Bronchial epithelial cell (primary cell): ENCODE measurements at places on chromosomes 3 and 15.
A peak's percentile ranks its signal among the peaks of the same experiment; 100 is the strongest.

- DNase-seq, result no peak
Measured at GRCh38 chr3:107222907-107223306, 154.3 kb upstream of the CCDC54 start.

- DNase-seq, result no peak
Measured at GRCh38 chr3:11206316-11206715, 52.0 kb downstream of the HRH1 start.

DNA sequence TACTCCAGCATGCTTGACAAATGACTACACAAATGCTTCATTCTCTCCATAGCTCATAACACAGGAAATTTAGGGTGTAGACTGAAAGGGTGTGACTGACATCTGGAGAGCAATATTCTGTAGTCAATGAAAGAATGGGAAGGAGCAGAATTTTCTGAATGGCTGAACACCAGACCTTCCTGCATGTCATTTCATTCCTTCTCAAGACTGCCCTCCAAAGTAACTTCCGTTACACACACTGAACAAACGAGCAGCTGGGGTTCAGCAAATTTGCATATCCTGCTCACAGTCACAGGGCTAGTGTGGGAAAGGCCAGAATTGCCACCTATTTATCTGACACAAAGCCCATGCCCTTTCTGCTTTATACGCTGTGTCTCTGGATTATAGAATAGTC is 325.0 kb upstream of the CFAP20DC start:
- DNase-seq, result no peak

DNA sequence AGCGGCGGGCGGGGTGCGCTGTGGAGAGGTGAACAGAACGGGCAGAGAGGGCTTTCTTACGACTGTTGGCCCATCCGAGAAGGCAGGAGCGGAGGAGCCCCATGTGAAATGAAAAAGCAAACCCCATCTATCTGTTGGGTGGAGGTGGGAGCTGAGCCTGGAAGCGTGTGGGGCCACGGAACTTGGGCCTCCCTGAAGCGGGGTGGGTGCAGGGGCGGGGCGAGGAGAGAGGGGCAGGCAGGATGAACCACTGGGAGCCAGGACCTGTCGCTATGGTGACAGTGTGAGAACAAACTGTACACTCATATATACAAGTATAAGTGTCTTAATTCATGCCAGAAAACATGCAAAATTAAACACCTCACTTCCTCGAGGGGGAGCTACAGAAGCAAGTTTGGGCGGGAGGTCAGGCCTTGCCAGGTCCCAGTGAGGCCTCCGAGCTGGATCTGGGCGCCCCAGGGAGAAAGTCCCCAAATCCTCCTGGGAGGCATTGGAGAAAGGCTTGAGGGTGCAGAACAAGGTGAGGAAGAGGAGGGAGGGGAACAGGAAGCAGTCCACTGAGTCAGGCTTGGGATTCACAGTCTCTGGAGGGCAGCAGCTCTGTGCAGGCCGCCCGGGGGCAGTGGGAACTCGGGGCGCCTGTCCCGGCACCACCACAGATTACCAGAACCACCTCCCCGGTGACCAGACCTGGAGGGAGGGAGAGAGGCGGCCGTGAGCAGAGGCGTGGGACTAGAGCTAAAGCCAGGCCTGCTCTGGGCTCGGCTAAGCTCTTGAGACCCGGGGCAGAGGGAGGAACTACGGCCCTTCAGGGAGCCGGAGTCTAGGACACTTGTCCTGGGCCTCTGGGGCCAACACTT is 34.8 kb downstream of the RBPMS2 start:
- DNase-seq, result peak; percentile 66

GRCh38 chr3:127469760-127470159 is 120.8 kb downstream of the TPRA1 start:
- DNase-seq, result no peak
